ENCODE measurements at places on chromosomes 16 and 17.

DNA sequence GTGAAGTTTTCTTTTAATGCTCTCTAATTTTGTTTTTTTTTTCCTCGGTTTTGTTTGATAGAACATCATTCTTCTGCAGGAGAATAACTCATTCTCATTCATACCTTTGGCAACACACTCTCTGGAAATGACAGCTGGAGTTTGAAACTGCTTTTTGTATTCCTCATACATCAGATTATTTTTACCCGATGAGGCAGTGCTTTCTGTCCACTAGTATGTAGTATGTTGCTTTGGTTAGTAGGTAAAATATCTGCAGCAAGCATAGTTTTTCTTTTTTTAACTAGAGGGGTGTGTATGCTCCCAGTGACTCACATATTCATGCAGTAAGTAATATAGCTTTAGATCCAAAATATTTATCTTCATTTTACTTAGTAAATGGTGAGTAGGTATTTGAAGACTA lies 6.4 kb downstream of the PRKCA start:
- no peak for DNase-seq

DNA sequence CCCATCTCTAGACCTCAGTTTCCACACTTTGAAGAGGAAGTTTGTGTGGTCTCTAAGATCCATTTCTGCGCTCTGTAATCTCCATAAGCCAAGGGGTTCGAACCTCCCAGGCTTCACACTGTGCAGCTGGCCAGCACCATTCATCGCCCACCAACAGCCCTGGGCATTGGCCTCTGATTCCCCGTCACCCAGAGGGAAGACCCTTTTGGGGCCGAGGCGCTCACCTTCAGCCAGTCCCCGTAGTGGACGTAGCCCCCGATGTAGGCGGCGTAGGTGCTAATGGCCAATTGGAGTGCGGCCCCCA lies 678 bp downstream of the TMEM101 start:
- DNase-seq, result no peak

DNA sequence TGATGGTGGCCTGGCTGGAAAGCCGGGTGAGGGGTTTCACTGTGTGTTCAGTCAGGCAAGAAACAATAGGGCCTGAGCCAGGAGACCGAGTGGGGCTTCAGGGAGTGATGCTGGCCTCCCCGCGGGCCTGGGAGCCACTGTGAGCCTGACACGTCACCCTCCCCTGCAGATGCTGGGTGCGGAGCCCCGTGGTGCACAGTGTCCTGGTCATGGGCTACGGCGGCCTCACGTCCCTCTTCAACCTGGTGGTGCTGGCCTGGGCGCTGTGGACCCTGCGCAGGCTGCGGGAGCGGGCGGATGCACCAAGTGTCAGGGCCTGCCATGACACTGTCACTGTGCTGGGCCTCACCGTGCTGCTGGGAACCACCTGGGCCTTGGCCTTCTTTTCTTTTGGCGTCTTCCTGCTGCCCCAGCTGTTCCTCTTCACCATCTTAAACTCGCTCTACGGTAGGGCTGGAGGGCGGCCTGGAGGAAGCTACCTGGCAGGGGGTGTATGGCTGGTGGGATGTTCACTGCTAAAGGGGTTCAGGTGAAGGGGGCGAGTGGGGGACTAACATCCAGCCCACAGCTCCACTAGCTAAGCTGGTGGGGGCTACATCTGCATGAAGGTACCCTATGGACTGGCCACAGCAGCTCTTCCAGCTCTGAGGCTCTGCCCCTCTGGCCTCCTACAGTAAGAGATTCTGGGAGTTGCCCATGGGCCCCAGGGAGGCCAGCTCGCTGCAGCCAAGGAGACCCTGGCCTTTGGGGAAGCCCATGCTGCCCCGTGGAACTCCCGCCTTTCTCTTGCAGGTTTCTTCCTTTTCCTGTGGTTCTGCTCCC lies 32.4 kb downstream of the ADGRG5 start:
- DNase-seq, result no peak

GRCh38 chr17:574061-574460 lies 140.6 kb downstream of the VPS53 start:
- DNase-seq, result no peak

- no peak for DNase-seq
Measured at GRCh38 chr17:33948309-33948708, 306.8 kb upstream of the CCL2 start.

DNA sequence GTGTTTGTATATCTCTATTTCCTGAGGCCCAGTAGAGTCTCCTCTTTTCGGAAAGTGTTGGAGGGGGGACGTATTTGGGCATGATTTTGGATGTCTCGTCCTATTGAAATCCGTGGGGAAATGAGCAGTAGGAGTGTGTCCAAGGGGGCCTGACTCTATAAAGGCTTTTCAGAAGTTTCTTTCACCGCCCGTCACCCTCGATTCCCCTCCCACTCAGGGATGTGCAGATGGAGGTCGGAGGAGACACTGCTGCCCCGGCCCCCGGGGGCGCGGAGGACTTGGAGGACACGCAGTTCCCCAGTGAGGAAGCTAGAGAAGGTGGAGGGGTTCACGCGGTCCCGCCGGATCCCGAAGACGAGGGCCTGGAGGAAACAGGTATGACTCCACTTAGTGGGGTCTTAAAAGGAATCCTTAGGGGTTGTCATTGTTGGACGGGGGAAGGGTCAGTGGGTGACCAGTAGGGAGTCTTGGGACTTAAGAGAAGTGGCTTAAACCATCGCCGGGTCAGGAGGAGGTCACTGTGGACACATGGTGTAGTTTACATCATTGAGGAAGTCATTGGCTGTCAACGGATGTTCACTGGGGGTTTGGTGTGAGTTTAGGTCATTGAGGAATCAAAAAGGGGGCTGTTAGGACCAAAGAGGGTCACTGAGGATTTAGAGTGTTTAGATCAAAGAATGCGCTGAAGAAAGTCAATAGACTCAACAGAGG lies 424 bp downstream of the MON1B start:
- DNase-seq, result no peak

GRCh38 chr17:7441266-7441665 lies 2.0 kb downstream of the FGF11 start:
- no peak for DNase-seq

DNA sequence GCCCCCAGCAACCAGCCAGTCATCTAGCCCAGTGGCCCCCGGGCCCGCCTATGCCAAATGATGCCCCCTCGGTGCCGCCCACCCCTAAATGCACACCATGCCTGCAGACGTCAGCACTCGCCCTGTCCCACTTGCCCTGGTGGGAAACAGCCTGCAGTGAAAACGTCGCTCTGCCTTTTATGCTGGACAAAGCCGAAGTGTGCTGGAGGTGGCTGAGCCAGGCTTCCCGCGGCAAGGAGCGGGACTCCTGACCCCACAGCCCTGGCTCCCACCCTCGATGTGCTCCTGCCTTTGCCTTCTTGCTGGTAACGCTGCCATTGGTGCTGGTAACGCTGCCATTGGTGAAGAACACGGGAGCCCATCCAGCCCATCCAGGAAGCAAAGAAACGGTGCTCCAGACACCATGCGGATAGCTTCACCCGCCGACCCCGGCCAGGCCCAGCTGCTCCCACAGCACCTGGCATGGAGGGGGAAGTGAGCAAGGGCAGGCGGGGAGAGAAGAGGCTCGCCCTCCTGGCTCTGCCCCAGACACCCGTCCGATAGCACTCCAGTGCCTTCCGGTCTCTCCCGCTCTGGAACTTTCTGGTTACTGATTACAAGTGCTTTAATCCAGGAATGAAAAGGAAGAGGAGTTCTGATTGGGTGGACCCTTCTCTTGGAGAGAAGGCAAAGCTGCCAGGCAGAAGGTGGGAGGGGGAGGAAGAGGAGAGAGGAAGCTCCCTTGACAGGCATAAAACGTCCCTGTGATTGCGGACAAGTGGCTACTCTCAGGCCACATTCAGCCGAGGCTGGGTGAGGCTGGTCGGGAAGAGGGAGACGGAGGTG lies 4.0 kb upstream of the BAIAP2 start:
- no peak for DNase-seq

GRCh38 chr17:76384222-76384986 lies at the start of gene SPHK1:
TSS of gene SPHK1 (plus strand) at chr17:76384609. CDS start at chr17:76385645, 1,036 bp downstream.
- peak; percentile 16 for DNase-seq

DNA sequence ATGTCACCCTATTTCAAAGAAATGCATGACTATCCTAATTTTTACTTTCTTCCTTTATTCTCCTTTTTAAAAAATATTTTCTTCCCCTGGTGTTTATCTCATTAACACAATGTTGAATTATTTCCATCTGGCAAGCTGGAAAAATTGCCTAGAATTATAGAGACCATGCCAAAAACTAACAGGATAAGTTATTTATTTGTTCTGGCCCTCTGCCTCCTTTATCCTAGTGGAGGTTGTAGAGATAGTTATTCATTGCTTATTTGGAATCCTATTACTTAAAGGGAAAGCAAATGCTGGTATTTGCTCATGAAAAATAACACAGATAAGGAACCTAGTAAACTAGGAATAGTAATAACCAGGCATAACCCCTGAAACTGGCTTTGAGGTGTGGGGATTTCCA lies 684.9 kb upstream of the KIF2B start:
- no peak for DNase-seq

DNA sequence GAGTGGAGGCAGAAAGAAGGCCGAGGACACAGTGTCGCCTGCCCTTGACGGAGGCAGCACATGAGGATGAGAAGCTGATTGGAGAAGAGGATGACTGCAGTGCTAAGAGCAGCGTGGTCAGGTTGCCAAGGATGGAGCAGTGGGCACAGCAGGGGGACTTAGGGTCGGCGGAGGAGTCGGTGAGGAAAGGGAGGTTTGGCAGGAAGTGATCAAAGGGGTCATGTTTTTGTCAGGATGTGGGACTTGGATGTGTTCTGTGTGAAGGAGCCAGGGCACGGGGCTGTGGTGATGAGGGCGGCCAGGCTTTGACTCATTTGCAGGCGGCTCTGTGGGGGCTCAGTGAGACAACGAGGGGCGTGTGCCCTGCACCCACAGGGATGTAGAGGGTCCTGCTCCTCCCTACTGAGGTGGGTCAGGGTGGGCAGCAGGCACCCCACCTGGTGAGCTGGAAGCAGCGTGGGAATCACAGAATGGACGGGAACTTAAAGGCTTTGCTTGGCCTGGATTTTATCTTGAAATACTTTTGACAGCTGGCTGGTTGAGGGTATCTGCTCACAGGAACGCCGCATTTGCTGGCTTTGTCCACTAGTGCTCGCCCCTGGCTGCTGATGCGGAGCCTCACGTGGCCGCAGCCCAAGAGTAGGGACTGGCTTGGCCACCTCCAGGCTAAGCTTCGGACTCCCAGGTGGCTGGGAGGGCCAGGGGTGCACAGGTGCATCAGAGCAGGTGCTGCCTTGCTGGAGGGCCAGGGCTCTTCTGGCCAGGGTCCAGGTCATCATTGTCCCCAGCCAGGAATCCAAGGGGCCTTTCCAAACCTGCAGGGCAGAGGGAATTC lies 6.0 kb downstream of the MPG start:
- DNase-seq, result no peak

DNA sequence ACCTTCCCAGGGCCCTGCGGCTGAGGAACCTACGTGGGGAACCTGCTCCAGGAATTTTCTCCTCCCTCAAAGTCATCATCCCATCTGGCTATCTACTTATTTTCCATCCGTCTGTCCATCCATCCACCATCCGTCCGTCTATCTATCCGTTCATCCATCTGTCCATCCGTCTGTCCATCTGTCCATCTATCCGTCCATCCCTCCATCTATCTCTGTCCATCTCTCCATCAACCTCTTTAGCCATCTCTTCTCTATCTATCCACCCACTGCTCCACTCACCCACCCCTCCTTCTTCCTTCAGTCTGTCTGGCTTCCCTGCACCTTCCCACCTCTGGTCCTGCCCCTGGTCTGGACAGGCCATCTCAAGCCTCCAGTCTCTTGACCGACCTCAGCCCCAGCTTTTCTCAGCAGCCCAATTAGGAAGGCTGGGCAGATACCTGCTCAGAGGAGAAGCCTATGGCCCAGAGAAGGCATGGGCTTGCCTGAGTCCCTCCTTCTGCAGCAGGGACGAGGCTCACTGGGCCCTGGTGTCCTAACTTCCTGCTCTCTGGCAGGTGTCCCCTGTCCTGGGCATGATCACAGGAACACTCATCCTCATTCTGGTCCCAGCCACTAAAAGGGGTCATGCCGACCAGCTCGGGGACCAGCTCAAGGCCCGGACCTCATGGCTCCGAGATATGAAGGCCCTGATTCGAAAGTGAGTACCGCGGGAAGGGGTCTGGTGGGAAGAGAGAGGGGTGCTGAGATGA lies 23.0 kb downstream of the MYBBP1A start:
- no peak for DNase-seq

DNA sequence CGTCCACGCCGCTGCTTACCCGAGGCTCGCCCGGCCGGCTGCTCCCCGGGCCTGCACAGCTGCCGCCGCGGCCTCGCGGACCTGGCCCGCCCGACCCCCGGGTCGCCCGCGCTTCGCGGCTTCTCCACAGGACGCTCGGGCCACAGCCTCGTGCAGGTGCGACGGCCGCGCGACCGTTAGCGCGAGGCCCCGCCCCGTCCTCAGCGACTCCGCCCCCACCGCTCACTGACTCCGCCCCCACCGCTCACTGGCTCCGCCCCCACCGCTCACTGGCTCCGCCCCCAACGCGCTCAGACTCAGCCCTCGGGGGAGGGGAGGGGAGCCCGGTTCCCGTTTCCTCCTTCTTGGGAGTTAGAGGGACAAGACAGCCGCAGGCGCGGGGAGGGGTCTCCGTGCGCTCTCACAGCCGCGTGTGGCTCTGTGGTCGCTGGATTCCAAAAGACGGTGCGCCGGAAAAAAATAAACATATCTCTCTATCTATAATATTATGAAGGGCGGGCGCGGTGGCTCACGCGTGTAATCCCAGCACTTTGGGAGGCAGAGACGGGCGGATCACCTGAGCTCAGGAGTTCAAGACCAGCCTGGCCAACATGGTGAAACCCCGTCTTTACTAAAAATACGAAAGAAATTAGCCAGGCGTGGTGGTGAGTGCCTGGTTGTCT lies at the start of gene MEIOB:
MEIOB (minus strand) TSS at position 191 of the 662 bp plus-strand sequence. CDS start 3,989 bp downstream, outside the sequence.
- DNase-seq, result no peak

GRCh38 chr17:48759288-48759687 lies 30.7 kb upstream of the HOXB13 start:
- DNase-seq, result no peak

DNA sequence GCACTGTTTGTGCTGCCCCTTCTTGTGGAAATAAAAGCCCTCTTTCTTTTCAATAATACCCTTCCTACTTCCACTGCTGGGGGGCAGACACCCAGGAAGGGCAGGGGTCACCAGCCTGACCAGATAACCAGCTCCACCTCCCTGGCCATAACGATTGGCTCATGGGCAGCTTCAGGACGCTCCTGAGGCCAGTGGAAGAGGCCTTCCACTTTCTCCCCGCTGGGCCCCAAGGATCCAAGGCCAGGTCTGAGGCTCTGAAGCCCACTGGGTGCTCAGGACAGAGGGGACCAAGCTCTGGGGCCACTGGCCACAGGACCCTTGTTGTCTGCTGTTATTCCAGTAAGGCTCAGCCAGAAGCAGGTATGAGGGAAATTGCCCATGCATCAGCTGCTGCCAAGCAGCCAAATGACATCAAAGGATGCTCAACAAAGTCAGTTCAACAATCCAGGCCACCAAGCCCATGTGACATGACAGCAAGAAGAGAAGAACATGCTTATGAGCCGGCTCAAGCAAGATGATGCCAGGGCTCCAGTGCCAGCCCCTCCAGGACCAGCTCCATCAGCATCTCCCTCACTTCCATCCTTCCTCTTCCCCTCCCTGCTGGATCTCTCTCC lies 238.8 kb downstream of the ZNF423 start:
- no peak for DNase-seq

All from stimulated activated CD8-positive, alpha-beta memory T cell treated with anti-CD3 and anti-CD28 coated beads, Interleukin-7, amount 100 ng/mL, for 4 hours (primary cell).